Stimulated activated CD8-positive, alpha-beta memory T cell treated with anti-CD3 and anti-CD28 coated beads, Interleukin-7, amount 100 ng/mL, for 1 hour (primary cell): ENCODE measurements at places on chromosomes 4 and X.

DNA sequence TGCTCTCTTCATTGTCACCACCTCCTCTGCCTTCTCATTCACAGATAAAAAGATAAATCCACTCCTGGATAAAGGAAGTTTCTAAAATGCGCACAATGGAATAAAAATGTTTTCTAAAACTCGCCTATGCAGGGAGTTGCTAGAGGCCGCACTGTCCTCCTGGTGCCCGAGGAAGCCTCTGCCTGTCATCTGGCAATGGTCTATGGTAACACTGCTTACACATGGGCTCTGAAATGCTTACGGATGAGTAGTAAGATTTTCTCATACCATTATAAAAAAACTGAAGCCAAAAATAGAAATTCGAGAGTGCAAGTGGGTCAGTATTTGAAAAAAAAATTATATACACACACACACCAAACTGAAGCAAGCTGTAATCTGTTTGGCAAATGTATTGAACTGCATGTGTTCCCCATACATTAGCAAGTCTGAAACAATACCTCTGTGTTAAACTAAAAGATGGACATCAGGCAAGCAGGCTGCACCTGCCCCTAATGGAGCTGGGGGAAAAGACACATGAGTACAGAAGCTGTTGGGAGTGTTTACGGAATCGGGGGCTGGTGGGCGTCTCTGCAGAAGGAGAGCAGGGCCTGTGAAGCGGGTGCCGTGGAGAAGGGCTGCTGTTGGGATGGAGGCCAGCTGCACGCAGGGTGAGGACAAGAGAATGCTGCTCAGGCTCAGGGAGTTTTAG, 103.3 kb upstream of the FAT1 start:
- DNase-seq, result no peak

DNA sequence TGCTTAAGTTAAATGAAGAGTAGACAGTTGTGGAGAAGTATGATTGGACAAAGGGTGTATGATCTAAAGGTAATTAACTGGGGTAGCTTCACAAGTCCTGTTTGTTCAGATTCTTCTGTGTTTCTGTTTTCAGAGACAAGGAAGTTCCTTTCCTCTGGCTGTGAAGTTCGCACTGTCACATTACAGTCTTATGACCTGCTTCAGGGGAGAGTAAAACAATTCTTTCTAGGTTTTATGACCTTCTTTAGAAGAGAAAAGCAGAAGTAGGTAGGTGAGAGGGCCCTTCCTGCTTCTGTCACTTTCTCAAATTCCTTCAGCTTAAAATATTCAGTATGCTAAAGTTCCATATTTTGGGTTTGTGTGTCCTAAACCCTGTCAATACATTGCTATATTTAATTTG, 211.9 kb downstream of the SOX3 start:
- DNase-seq, result no peak

DNA sequence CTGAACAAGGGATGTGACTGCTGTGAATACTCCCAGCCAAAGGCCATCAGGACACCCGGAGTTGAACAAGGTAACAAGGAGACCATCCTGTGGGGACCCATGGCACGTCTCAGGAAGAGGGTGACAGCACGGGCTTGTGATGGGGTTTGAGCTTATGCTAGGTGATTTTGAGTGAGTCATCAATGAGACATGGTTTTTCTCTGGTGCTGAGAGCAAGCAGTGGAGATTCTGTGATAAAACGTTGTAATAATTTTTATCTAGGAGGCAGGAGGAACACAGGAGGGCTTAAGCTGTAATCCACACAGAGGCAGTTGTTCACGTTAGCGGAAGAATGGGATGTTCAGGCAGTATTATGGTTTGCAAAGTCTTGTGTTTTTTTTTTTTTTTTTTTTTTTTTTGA, 36.0 kb downstream of the TRIML1 start:
- DNase-seq, result no peak

DNA sequence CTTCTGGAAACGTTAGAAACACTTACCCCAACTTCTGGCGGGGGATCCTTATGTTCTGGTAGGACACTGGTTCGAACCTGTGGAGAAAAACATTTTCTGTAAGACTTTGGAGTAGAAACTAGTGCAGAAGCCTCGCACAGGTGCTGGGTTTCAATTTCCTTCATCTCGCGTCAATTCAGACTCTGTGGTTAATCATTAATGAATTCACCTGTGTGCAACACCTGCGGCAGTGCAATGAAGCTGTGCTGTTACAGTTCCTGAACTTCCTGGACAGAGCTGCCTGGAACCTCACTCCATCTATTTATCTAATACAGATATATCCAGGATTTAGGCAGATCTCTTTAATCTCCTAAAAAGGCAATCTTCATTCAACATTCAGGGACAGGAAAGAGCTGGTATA, 531.4 kb downstream of the INPP4B start:
- no peak for DNase-seq

DNA sequence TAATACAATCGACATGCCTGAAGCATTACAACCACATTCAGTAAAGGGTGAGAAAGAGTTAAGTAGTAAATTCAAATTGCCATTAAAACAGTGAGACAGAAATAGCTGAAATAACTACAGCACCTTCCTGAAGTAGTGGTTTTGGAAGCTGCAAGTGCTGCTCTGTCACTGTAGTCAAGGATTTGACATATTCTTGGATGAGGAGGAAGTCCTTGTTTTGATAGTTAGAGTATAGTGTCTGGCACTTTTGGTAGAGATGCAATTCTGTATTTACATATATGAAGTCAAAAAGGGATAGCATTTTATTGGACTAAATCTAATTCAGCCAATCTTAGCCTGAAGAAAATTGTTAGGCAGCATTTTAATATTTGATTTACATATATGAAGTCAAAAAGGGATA, 1559.6 kb downstream of the TECRL start:
- DNase-seq, result no peak

GRCh38 chr4:66273110-66273509, 602.8 kb upstream of the EPHA5 start:
- no peak for DNase-seq

DNA sequence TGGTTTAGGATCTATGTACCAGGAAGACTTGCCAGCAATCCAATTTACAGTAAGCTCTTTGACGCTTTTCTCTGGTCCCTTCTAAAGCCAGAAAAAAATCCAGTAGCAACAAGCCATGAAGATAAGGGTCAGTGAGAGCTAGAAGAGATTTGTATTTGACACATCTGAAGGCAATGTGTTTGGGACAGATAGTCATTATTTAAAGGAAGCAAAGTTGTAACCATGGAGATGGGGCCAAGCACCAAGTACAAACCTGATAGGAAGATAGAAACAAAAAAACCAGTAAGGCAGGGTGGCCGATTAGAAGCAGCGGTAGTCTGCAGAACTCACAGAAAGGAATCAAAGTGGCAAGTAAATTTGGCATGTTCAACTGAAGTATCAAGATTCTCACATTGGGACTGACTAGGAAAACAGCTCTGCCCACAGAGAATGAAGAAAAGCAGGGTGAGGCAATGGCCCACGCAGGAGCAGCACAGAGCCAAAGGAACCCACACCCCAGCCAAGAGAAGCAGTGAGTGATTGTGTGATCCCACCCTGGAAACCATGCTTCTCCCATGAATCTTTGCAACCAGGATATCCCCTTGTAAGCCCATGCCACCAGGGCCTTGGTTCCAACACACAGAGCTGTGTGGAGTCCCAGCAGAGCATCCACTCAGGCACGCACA, 12.9 kb upstream of the C4orf54 start:
- no peak for DNase-seq

DNA sequence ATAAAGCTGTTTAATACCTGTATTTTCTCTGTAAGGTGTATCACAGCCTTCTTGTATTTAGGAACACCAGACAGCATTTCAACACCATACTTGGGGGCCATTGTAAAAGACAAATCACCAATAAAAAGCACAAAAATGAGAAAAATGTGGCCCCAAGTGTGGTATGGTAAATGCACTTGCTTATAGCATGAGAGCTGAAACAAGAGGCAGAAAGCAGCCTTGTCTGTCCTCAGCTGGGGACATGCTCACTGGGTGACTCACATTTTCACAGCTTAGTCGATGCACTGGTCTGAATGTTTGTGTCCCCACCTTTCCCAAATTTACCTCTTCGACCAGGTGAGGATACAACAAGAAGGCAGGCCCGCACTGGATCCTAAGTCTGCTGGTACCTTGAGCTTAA, 639.7 kb upstream of the AGA start:
- DNase-seq, result no peak

DNA sequence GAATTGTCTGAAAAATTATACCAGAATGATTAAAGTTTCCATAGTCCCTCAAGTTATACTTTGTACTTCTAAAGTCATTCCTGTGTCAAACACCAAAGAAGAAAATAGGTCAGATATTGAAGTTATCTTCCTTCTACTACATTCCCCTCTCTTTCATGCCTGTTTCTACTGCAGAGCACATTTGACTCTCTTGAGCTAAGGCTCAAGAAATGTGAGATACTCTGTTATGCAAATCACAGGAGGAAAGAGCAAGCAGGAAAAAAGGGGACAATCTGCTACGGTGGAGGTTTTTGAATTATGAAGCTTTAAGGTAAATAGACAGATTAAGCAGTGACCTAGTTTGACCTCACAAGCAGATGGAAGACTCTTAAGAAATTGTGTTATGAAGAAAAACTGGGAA, 198.9 kb upstream of the LDB2 start:
- DNase-seq, result no peak

- DNase-seq, result no peak
Measured at GRCh38 chr4:142274137-142274536, 572.0 kb downstream of the INPP4B start.

GRCh38 chr4:2728806-2729532, 27.2 kb downstream of the TNIP2 start:
- DNase-seq, result no peak

DNA sequence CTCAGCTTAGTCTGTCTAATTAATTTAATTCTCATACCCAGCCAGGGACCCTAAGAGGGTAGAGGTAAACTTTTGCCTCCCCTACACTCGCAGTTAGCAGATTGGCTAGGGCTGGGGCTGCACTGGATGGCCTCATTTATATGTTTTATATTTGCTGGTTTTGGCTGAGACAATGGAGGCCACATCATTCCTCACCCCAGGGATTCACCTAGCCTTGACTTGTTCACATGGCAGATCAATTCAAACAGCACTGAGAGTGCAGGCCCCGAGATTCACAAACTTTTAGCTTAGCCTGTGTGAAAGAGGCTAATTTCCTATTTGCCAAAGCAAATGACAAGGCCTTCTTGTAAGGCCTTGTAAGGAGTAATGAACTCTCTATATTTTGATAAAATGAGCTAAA, 844.4 kb downstream of the ARAP2 start:
- no peak for DNase-seq

DNA sequence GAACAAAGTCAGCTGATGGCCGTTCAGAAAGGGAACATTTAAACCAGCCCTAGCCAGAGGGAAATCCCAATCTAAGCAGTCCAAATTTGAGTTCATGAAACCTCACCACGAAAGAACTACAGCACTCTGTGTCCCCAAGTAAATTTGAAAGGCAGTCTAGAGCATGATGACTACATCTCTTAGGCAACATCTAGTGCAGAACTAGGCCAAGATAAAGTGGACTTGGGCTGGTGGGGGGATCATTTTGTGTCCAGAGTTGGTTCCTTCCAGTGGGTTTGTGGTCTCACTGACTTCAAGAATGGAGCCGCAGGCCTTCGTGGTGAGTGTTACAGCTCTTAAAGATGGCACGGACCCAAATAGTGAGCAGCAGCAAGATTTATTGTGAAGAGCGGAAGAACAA, 64.9 kb downstream of the KLHL4 start:
- no peak for DNase-seq

GRCh38 chrX:138229718-138230117, 481.8 kb downstream of the FGF13 start:
- DNase-seq, result no peak

GRCh38 chrX:84830836-84831235, 172.8 kb upstream of the APOOL start:
- DNase-seq, result no peak

DNA sequence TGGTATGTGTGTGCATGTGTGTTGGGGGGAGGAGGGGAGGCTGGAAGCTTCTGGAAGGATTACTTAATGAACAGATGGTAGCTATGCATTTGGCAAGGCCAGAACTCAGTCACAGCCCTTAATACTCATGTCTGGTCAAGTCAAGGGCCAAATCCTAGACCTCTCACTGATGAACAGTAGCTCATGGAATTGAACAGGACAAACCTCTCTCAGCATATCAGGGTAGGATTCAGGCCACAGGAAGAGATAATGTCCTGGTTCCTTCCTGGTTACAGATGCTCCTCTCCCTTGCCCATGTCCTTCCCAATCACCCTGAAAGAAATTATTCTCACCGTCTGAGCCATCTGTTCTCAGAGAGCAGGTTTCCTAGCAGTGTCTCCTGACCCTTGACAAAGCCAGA, 165.7 kb downstream of the SOWAHB start:
- no peak for DNase-seq

DNA sequence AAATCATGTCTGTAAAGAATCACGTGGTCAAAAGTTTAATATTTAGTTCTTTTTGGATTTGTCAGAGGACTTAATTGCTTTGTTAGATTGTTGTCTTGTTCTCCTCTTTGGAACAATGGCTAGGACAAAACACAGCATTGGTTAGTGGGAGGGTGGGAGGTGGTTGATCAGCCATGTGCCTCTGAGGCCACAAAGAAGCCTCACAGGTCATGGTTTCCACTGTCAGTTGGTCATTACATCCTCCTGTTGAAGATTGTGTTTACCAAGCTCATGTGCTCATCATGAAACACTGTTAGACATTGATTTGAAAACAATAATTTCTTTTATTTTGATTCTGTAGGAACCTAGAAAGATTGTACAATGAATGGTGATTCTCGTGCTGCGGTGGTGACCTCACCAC, 31.9 kb downstream of the ADD1 start:
- DNase-seq, result no peak

DNA sequence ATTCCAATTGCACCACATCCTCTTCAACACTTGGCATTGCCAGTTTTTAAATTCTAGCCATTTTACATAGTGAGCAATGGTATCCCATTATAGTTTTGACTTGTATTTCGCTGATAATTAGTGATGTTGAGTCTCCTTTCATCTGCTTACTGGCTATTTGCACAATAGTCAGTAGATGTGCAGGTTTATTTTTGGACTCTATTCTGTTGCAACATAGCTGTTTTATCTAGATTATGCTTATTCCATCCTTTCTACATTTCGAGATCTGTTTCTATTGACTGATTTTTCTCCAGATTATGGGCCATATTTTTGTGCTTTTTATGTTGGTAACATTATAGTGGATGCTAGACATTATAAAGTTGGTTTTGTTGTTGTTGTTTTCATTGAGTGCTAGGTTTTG, 106.1 kb downstream of the WWC2 start:
- no peak for DNase-seq
